ENCODE measurements at places on chromosomes 2 and 18.

DNA sequence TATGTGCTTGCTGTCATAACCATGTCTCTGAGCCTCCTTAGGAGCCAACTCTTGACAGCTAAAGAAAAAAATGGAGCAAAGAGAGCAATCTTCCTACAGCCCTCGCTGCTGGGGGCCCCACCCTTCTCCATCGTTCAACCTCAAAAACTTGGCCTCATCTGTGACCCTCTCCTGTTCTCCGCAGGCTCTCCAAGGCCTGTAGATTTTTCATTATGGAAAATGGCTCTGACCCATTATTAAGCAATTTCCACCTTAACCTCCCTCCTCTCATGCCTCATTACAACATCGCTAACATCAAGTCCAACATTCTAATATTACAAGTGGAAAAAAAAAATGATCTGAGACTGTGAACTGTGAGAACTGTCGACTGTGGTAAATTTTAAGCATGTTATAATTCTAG is 98.7 kb downstream of the SLC8A1 start:
- no peak for DNase-seq

DNA sequence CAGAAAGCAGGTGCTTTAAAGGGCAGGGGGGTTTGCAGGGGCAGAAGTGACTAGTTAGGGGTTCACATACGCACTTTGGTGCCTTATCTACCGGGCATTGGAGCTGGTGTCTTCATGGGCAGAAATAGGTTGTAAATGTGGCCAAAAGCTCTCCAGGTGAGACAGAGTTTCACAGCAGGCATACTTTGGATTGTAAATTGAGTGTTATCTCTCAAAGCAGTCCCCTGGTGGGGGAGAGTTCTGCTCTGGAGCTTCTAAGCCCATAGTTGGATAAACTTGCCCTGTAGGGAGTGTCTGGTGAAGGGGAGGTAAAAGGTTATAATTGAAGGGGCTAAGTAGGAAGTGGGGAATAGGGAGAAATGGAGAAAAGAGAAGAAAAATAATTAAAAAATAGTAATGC is 43.1 kb downstream of the COL4A3 start:
- no peak for DNase-seq

DNA sequence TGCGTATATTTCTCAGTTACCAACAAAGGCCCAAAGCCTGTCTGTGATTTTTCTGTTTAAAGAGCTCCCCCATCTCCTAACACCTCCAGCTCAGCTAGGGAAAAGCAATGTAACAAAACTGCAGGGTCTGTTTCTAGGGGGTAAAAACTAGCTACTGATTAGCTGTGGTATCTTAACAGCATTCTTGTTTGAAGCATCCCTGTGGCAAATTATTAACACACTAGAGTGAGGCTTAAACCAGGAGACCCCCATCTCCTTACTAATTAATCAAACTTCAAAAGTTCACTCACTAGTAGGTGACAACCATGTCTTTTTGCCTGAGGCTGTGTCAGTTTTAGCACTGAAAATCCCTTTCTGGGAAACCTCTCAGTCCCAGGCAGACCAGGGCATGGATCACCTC is 186.2 kb upstream of the PARD3B start:
- DNase-seq = no peak

DNA sequence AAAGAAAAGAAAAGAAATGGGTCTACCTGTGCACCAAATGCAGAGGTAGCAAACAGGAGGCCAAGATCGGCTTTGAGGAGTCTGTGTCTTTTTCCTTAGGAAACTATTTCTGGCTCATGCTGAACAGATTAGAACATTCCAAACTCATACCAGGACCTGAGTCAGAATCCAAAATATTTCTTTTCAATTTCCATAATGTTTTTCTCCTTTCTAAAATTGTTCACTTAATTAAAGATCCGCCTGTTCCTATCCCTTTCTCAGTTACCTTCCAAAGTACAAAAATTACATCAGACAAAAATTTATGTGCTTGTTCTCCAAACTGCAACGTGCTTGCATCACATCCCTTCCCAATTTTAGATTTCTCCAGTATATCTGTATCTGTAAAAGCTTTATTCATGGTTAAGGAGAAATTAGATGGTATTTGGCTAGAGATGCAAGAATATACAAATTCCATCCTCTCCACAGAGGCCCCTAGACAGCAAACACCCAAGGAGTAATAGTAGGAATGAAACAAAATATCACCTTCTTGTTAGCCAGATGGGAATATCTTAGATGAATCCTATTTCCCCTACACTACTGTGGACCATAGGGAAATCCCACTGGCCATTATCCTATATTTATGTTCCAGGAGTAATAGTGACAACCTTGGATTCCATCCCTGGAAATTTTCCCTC is 130.6 kb downstream of the LNPK start:
- no peak for DNase-seq

GRCh38 chr18:7918701-7919100 is 351.6 kb downstream of the PTPRM start:
- no peak for DNase-seq

DNA sequence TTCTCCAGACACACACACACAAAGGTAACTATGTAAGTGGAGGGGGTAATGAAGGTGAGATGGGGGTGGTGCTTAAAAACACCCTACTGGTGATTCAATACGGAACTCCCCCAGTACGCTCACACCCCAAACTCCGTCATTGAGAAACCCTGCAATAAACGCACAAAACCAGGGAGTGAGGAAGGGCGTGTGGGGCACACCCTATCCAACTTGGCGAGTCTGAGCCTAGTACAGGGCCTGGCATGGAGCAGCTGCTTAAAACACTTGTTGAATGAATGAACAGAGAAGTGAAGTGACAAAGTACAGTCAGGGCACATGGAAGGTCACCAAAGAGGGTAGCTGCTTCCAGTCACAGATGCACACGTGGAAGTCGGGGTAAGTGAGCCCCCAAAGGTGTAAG is 146.8 kb upstream of the SMAD2 start:
- DNase-seq = no peak

GRCh38 chr2:119249311-119249710 is 25.7 kb downstream of the STEAP3 start:
- no peak for DNase-seq

- DNase-seq = no peak
These were observed 62.7 kb downstream of the FAM168B start for GRCh38 chr2:131030478-131030971.

GRCh38 chr2:119823734-119824334 is 64.1 kb downstream of the PTPN4 start:
- no peak for DNase-seq

DNA sequence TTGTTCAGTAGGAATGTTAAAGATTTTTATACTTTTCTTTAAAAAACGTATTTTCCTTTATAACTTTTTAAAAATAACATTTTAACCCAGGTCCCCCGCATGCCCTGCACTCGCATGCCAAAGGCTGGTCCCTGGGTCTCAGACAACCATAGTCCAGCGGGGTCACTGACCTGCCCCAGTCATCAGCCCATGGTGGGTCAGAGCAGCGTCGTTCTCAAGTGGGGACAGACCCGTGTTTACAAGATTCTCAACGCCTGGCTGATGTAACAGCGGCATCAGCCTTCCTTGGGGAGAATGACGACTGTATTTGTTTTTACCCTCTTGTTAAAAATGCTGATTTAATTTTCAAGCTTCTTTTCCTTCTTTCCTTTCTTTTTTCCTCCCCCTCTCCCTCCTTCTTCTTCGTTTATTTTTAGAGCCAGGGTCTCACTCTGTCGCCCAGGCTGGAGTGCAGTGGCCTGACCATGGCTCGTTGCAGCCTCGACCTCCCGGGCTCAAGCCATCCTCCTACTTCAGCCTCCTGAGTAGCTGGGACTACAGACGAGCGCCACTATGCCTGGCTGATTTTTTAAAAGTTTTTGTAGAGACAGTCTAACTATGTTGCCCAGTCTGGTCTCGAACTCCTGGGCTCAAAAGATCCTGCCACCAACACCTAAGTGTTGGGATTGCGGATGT is 1.0 kb upstream of the EFHD1 start:
- no peak for DNase-seq

GRCh38 chr2:168560817-168561499 is 104.9 kb downstream of the CERS6 start:
- DNase-seq = no peak

DNA sequence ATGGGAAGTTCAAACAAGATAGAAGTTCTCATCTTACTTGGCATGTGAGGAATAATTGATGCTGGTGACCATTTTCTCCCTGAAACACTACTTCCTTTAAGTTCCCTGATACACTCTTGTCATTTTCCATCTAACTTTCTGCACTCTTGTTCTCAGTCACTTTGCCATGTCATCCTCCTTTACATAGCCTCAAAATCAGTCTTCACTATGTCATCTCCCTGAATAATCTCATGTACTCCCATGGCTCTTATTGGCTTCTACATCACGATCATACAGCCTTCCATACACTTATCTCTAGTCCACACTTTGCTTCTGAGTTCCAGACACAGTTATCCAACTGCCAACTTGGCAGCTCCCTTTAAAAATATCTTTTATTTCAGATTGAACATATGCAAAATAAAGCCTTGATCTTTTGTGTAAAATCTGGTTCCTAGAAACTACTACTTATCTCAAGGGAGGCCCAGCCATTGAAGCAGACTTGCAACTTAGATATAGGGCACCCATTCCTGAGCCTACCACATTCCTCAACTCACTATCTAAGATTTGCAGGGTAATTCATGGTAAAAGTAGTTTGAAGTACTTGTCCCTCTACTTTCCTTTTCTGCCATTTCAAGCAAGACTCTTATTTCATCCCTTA is 1070.2 kb upstream of the NXPH2 start:
- no peak for DNase-seq

GRCh38 chr2:178114462-178114861 is 2.2 kb downstream of the RBM45 start:
- no peak for DNase-seq

- DNase-seq = no peak
These were observed 212.7 kb upstream of the SLC14A2 start for GRCh38 chr18:45402485-45403056.

- DNase-seq = no peak
These were observed 93.4 kb upstream of the MEX3C start for GRCh38 chr18:51290860-51291259.

- DNase-seq = no peak
These were observed 193.1 kb downstream of the SH3RF3 start for GRCh38 chr2:109322111-109322510.
